Trophoblast cell (in vitro differentiated cells and primary cell): ENCODE measurements at places on chromosomes 13 and 19.

DNA sequence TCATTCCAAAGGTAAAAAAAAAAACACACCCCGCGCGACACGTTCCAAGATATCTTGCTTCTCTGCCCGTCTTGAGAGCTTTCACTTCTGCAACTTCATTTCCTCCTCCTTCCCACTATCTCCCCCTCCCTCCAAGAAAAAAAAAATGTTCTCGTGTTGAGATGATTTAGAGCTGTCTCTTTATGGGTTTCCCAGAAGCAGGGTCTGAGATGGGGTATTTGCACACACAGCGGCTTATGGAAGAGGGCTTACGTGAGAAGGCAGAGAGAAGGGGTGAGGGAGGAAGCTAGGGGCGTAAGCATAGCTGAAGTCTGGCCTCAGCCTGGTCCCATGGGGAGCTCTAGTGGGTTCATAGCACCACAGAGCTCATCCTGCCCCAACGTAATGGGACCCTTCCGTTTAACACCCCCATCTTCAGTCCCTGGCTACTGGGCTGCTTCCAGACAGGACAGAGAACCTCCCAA, 31.3 kb upstream of the USE1 start:
- DNase-seq: no peak

- no peak for DNase-seq
Measured at GRCh38 chr19:39080431-39080830, 3.7 kb upstream of the ACP7 start.

DNA sequence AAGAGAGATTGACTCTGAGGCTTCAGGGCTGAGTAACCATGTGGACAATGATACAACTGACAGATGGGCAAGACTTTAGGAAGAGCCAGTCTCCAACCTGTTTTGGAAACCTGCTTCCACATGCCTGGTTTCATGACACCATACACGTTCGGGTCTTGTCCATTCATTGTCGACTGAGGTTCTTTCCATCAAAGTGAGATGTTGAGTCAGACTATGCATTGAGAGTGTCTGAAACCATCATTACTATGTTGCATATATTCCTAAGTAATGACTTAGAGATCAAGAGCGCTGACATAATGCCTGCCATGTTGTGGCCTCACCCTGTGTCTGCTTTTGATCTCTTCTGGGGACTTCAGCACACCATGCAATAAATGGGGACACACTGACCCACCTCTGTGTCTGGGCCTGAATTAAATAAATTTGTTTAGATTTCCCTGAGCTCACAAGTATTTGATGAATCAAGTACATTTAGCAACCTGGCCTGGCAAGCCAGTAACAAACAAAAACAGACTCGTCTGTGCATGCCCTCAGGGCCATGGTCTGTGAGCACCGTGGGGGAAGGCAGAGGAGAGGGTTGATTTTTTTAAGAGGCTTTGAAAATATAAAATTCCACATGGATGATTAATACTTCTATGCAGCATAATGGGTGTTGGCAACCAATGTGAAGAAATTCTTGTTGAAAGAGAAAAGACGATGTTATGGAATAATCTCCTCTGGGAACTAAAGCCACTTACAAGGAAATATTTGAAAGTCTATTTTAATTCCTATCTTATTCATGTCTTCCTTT, 49.9 kb upstream of the UBAC2 start:
- peak; percentile 88 for DNase-seq

DNA sequence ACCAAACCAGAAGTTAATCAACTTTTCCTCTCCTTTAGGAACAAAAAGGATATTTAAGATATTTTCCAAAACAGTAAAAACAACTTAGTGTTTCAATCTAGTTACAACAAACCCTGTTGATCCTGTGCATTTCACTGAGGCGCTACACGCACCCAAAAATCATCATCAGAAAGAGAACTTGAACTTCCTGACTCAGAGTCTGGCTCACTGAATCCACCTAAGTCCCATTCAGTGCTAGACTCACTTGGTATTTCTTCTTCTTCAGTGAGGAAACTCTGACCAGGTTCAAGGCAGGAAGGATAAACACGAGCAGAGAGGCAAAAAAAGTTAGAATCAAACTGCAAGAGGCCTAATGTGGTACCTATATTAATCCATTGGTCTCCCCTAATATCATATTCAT, 2.2 kb downstream of the KBTBD6 start:
- no peak for DNase-seq

- peak; percentile 25 for DNase-seq
Measured at GRCh38 chr19:55461974-55462626, 658 bp upstream of the ISOC2 start.

- no peak for DNase-seq
Measured at GRCh38 chr19:13861392-13861713, 15.6 kb upstream of the NANOS3 start.

GRCh38 chr19:8513036-8513686, 806 bp downstream of the ZNF414 start:
- DNase-seq: peak; percentile 60

DNA sequence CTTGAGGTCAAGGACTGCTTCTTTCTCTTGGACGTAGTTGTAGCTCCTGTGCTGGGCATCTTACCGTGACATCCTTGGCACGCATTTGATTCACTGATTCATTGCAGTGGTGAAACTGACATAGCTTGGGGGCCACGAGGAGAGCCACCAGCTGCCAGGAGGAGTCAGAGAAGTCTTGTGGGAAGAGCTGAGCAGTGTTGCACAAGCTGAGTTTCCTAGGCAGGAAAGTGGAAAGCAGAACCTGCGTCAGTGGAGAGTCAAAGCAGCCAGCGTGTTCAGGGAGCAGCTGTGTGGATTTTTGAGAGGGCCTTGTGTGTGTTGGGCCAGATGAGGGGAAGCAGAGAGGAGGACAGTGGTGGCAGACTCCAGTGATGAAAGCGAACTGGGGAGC, 5.3 kb upstream of the GPR183 start:
- DNase-seq: peak; percentile 48

- no peak for DNase-seq
Measured at GRCh38 chr13:78309497-78310180, 293.7 kb downstream of the POU4F1 start.

DNA sequence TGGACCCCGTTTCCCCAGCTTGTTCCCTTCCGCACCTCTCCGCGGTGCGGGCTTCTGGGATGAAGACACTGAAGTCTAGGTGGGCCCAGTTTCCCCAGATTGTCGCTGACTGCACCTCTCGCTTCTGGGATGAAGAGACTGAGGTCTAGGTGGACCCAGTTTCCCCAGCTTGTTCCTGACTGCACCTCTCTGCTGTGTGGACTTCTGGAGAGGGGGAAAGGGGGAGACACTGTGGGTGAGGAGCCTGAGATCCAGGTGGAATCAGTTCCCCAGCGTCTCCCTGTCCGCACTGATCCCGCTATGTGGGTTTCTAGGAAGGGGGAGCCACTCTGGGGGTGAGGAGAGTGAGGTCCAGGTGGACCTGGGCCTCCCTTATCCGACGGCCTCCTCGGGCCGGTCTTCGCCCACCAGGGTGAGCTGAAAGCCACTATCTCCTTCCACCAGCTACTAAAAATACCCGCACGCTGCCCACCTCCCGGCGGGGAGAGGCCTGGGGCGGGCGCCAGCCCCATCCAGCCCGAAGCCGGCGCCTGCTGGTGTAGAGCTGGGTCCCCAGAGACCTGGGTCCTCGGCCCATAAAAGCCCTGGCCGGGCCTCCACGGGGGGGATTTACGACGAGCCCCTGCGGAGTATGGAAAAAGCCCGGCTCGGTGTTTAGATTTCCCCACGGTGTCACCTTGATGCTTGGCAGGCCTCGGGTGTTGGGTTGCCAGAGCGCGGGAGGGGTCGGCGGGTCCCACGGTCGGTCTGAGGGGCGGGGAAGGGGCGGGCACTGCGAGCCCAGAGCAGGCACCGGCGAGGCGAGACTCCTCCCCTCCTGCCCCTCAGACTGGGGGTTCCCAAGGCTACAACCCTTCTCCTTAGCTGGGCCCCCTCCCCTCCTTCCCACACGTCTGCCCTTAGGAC, 10.6 kb downstream of the FUT6 start:
- no peak for DNase-seq

GRCh38 chr19:20233105-20233504, 66.1 kb downstream of the ZNF486 start:
- no peak for DNase-seq

- peak; percentile 51 for DNase-seq
Measured at GRCh38 chr13:44030615-44031014, 150.9 kb downstream of the LACC1 start.

DNA sequence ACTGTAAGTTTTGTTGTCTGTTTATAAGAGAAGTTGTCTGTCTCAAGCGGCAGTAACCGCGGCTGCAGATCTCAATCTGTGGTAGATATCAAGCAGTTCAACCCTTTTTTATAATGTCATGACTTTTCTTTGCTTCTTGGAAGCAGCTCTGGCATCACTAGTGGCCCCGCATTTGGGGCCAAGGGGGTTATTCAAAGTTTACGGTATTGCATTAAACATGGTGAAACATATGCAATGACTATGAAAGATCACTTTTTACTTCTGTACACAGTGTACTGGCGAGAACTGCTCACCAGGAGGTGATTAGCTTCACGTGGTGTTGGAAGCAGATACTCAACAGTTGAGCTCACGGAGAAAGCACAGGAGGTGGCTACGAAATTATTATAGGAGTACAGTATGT, 4.6 kb upstream of the FFAR3 start:
- DNase-seq: no peak

DNA sequence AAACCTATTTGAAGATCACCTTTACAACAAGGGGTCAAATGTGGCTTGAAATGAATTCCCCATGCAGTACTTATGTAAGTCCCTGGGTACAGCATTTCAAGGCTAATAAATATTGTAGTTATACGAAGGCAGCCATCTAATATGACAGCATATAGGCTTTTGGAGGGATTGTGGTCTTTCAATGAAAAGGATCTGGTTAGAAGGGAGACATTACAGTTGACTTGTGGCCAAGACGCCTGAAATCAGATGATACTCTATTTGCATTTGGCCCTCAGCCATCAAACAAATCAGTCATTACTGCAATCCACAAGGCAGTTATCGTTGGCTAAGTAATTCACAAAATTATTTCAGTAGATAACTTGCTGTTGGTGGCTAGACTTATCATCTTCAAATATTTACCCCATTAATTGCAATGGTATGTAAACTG, 242.7 kb downstream of the DCLK1 start:
- DNase-seq: no peak

DNA sequence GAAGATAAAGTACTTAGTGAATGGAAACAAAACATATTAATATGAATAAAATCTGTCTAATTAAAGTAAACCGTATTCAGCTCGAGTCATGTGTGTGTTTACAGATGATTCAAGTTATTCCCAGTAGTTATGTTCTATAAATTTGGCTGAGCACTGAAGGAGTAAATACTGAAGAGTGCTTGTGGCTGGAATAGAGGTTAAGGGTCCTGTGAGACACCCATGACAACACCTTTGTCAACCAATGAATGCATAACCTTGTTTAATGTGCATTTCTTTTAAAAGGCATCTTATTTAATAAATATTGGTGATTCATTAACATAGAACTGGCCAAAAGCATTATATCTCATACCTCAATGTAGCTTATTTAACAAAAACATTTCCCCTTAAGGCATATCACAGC, 577.8 kb upstream of the SLITRK5 start:
- no peak for DNase-seq

DNA sequence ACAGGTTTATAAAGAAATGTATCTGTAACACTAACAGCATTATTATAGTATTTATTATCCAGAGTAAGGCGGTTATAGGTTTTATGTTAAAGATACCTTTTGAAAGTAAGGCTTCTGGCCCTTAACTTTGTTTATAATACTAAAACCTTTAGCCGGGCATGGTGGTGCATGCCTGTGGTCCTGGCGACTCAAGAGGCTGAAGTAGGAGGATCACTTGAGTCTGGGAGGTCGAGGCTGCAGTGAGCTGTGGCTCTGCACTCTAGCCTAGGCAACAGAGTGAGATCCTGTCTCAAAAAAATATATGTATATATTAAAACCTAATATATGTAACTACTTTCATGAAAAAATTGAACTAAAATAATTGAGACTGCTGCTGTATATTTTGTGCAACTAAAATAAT, 98.7 kb upstream of the KLF5 start:
- DNase-seq: no peak

- DNase-seq: no peak
Measured at GRCh38 chr19:40650749-40651305, 39.6 kb downstream of the NUMBL start.

- no peak for DNase-seq
Measured at GRCh38 chr13:101185606-101186005, 230.7 kb downstream of the NALCN start.

GRCh38 chr19:14393329-14393728, 12.1 kb downstream of the ADGRE5 start:
- DNase-seq: no peak

- no peak for DNase-seq
Measured at GRCh38 chr19:47377801-47378200, 28.7 kb downstream of the DHX34 start.

GRCh38 chr13:70088926-70089325, 18.7 kb upstream of the ATXN8OS start:
- peak; percentile 56 for DNase-seq

DNA sequence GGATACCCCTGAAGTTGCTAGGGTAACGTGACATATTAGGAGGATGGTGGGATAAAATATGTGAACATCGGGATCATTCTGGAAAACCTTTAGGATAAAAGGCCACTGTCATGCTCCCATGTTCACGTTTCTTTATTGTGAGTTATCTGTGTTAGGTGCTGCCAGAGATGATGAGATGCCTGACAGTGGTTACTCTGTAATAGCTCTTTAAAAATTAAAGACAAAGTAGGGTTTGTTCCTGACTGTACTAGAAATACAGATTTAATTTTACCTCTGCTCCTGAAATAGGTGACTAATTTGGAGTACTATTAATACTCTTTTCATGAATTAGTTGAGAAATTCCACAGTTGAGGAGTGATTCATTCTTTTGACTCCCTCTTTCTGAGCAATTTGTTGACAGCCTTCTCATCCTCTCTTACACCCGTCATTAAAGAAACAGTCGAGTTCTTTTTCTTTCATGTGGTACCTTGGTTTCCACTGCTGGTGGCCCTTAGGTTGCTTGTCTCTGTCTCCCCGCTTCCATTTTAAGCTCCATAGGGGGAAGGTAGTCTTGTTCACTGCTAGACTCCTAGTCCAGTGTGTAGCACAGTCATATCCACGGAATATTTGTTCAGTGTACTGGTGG, 28.4 kb downstream of the SAE1 start:
- DNase-seq: no peak

DNA sequence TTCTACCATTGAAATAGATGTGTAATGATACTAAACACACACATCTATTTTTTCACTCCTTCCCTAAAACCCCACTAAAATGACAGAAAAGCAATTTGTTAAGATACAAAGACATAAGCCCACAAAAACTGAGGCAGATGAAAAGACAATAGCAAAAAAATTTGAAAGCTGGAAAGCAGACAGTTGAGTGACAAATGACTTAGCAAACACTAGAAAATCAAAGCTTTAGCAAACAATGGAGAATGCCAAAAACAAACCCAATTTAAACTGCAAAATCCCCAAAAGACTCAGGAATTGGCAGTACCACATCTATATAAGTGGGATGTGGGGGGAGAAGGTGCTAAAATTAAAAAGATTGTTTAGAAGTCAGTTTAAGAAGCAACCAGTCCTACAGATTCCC, 9.5 kb downstream of the TSC22D1 start:
- no peak for DNase-seq

GRCh38 chr13:65744836-65745235, 1485.3 kb downstream of the PCDH9 start:
- no peak for DNase-seq

- no peak for DNase-seq
Measured at GRCh38 chr13:109012115-109012514, 382.7 kb downstream of the MYO16 start.
